HAP-1 (cell line): ENCODE measurements at places on chromosomes 13 and 19.
A peak's percentile ranks its signal among the peaks of the same experiment; 100 is the strongest.

DNA sequence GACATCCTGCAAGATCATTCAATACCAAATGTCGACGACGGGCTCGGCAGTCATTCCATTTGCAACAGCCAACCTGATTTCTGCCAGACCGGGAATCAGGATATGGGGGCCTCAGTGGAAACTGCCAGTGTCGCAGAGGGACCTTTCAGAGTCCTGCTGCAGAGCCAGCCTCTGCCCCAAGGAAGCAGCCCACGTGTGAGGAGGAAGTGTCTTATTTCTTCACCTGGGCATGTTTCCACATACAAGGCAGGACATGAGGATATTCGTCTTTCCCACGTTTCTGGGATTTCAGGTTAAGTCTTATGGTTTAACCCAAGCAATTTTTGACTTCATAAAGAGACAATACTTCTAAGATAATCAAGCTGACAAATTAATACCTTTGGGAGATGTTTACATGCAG is 69.9 kb downstream of the ABCC4 start:
- DNase-seq: no peak

DNA sequence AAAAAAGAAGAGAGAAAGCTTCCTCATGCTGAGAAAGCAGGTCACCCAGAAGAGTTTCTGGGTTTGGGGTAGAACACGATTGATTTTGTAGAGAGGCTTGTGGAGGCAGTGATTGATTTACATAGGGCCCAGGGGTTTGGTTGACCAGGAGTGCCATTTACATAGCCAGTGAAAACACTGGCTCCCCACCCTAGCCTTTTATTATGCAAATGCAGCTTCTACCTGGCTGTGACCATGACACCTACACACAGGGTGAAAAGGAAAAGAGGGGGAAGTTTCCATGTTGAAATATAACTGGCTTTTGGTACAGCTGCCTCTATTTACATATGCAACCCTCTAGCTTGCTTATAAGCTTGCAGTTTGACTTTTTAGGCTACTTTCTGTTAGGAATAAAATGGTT is 62.0 kb downstream of the ZNF100 start:
- no peak for DNase-seq

GRCh38 chr19:38812841-38813320 is at the start of gene LGALS4:
LGALS4 (minus strand) TSS chr19:38812945; CDS start chr19:38812886, 59 bp downstream.
- no peak for DNase-seq

GRCh38 chr13:53052675-53053074 is 24.1 kb downstream of the OLFM4 start:
- no peak for DNase-seq

- peak; percentile 84 for DNase-seq
These were observed at the start of gene TUBB4A for GRCh38 chr19:6501740-6502648. TUBB4A (minus strand) TSS chr19:6502309; CDS start chr19:6502212, 97 bp downstream.

- no peak for DNase-seq
These were observed 47.8 kb upstream of the KPNA3 start for GRCh38 chr13:49840266-49840665.

DNA sequence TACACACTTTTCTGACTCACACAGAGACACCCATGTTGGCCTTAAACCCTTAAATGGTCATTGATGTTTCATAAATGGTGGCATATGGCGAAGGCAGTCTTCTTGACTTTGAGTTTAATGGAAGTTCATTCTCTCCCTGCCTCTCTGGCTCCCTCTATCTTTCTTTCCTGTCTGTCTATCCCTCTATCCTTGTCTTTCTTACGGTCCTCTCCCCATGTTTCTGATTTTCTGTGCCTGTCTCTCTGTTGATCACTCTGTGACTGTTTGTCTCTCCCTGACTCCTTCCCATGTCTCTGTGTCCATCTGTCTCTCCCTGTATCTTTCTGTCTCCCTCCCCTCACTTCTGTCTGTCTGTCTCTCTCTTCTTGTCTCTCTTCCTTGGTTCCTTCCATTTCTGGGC is 43.2 kb upstream of the SHKBP1 start:
- DNase-seq: no peak

- no peak for DNase-seq
These were observed 31.6 kb upstream of the USP12 start for GRCh38 chr13:27203186-27203585.
